ENCODE measurements at places on chromosomes 3 and 15.
A peak's percentile ranks its signal among the peaks of the same experiment; 100 is the strongest.

- DNase-seq: no peak
Measured at GRCh38 chr3:159144891-159145290, 343.0 kb downstream of the MFSD1 start.

GRCh38 chr15:101193120-101193644 is 58.7 kb downstream of the CHSY1 start:
- DNase-seq: peak; percentile 55

DNA sequence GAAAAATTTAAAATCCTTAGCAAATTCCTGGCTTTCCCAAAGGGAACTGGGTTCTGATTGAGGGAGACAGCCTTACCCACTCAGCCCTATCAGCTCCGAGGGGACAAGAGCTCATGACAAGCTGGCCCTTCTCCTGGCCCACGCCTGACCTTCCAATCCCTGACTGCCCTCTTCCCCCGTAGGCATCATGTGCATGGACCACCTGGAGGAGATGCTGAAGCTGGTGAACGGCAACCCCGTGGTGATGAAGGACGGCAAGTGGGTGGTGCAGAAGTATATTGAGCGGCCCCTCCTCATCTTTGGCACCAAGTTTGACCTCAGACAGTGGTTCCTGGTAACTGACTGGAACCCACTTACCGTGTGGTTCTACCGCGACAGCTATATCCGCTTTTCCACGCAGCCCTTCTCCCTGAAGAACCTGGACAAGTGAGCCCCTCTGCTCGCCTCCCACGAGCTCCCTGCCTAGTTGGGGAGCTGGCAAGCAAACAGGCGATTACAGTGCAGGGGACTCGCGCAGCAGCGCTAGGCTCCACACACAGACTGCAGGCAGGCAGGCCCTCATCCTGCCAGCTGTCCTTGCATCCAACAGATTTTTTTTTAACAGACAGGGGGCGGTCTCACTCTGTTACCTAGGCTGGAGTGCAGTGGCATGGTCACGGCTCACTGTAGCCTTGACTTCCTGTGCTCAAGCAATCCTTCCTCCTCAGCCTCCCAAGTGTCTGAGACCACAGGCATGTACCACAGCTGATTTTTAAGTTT is 16.8 kb downstream of the RPUSD3 start:
- peak; percentile 27 for DNase-seq

- DNase-seq: no peak
Measured at GRCh38 chr3:195812366-195812765, 637 bp upstream of the MUC4 start.

- no peak for DNase-seq
Measured at GRCh38 chr3:126124896-126125295, 41.0 kb upstream of the SLC41A3 start.

GRCh38 chr15:58398643-58399042 is 33.1 kb upstream of the LIPC start:
- no peak for DNase-seq

GRCh38 chr3:138271189-138271794 is 58.4 kb downstream of the NME9 start:
- DNase-seq: no peak

DNA sequence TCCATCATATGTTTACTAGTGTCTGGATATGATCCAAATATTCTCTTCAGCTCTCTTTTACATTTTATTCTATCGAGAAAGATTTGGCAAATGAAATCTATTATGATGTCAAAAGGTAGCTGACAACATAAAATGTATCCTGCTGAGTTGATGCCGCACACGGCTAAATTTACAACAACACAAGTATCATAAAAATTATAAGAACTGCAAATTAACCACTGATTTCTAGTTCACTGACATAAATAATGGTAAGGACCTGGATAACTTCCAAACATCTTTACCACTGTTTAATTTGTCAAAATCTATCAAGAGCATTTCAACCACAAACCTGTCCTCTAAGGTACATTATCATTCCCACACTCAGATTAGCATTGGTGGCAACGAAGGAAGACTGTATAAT is 244.5 kb downstream of the FOXP1 start:
- no peak for DNase-seq

DNA sequence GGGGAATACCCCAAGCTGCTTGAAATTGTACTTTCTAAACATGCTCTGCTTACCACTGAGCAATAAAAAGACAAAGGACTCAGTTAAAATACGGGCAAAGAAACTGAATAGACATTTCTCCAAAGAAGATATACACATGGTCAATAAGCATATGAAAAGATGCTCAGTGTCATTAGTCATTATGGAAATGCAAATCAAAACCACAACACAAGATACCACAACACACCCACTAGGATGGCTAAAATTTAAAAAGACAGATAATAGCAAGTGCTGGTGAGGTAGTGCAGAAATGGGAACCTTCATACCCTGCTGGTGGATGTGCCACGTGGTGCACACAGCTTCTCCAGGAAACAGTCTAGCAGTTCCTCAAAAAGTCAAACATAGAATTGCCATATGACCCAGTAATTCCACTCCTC is 21.3 kb downstream of the LRIG1 start:
- no peak for DNase-seq

- DNase-seq: no peak
Measured at GRCh38 chr3:128423525-128424147, 43.1 kb downstream of the DNAJB8 start.

- no peak for DNase-seq
Measured at GRCh38 chr15:62164014-62164395, 1.1 kb downstream of the C2CD4B start.

- DNase-seq: peak; percentile 83
Measured at GRCh38 chr15:87752250-87752951, 504.1 kb downstream of the NTRK3 start.

GRCh38 chr3:18946524-18946923 is 201.8 kb upstream of the KCNH8 start:
- no peak for DNase-seq

DNA sequence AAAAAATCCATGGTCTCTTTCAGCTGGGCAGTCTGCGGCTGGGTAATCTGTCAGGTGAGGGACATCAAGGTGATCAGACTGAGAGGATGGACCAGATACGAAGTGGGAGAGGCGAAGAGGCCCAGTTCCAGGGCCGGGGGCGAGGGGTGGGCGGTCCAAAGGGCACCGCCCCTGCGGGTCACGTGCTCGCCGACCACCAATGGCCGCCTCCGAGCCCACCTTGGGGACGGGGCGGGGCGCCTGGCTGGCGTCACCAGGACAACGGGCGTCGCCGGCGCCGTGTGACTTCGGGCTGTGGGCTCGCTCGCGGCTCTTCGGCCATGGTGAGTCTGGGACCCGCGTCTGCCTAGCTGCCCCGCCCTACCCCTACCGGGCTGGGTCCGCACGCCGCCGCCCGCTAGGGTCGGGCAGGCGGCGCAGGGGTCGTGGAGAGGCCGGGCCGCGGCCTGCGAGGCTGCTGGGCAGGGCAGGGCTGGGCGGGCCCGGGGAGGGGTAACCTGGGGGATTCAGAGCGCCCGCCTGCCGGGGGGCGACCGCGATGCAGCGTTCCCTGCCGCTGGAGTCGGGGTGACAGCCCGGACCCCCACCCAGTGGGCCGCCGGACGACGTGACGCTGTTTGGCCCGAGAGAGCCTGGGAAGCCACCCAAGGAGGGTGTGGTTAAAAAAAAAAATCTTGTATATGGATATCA is at the start of gene FBXL2:
Gene FBXL2 (plus strand): TSS at position 250 of the 690 bp plus-strand sequence. CDS start 71 bp downstream, at position 321.
- peak; percentile 29 for DNase-seq

DNA sequence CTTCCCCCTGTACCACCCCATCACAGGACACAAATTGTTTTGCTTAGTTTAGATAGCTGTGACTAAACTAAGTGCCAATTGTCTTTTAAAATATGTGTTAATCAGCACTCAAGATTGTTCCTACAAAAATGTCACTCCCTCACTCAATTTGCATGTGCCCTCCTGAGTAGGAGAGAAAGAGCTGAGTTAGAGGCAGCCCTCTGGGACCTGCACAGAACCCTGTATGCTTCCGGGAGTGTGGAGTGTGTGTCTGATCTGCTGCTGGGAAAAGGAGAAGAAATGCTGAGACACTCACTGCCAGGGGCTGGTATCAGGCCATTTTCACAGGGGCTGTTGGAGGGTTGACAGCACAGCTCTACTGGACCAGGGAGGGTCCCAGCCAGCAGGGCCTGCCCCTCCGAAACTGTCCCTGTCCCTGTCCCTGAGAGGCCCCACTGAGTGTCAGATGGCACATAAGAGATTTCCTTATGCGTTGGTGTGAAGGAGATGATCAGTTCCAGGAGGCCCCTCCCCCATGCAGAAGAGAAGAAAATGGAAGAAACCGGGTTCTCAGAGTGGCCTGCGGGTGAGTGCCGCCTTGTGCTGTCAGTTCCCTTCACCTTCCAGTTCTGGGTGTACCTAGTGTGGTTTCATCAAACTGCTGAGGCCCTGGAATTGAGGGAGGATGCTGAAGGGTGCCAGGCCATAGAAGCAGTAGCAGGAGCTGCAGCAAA is 3.9 kb upstream of the B3GNT5 start:
- no peak for DNase-seq

- no peak for DNase-seq
Measured at GRCh38 chr3:39869890-39870289, 60.5 kb downstream of the MYRIP start.

DNA sequence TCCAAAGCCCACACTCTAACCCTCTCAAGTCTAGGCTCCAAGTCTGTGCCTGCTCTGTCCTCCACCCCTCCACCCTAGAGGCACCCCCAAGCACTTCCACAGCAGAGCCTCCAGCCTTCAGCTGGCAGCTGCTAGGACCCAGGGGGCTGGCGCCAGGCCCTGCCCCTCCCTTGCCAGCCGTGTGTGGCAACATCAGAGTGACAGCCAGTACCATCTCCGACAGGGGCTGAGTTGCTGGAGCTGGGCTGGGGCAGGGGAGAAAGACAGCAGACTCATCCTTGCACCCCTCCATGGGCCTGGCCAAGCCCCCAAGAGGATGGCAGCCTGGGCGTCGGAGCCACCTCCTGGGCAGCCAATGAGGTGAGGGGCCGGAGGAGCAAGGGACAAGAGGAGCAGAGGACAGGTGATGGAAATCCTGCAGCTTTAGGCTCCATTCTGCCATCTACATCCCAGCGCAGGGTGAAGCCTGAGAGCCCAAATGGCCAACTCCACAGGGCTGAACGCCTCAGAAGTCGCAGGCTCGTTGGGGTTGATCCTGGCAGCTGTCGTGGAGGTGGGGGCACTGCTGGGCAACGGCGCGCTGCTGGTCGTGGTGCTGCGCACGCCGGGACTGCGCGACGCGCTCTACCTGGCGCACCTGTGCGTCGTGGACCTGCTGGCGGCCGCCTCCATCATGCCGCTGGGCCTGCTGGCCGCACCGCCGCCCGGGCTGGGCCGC is at the start of gene GPR62:
Gene GPR62 (plus strand): TSS at position 207 of the 718 bp plus-strand sequence. CDS start 272 bp downstream, at position 479.
- no peak for DNase-seq

DNA sequence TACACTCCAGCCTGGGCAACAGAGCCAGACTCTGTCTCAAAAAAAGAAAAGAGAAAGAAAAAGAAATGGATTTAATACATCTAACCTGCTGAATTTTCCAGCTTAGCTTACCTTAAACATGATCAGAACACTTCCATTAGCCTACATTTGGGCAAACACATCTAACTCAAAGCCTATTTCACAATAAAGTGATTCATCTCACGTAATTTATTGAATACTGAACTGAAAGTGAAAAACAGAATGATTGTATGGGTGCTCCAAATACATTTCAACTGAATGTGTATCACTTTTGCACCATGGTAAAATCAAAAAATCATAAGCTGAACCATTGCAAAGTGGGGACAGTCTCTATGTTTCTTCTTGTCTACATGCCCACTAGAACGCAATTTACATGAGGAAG is 9.0 kb downstream of the PIK3R4 start:
- DNase-seq: peak; percentile 40

DNA sequence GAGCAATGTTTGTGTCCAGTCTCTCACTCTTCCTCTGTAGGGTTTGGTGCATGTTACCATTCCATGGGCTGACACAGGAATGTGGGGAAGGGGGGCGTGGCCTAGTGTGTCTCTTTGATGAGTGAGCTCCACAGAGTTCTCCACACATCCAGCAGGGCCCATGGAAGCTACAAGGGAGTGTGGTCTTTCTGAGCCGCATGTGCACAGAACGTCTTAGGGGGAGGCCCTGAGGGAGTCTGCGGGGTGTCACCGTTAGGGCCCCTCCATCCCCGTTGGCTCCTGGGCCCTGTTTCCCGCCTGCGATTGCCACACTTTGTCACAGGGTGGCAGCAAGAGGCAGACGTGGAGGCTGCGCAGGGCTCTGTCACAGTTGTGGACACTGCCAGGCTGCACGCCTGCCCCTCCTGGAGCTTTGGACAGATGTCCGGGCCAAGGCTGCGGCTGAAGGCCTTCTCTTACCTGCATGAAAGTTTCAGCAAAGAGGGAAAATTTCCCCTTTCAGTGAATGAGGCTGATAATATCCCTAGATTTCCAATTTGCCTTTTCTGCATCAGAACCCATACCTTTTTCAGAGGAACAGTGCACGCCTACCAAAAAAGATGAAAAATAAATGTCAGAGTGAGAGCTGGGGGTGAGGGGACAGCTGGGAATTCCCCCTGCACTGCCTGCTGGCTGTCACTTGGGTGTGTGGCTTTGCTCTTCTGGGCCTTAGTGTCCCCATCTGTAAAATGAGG is 24.3 kb downstream of the CACNA2D3 start:
- DNase-seq: no peak

GRCh38 chr15:62104846-62105245 is 38.1 kb downstream of the C2CD4A start:
- DNase-seq: no peak

DNA sequence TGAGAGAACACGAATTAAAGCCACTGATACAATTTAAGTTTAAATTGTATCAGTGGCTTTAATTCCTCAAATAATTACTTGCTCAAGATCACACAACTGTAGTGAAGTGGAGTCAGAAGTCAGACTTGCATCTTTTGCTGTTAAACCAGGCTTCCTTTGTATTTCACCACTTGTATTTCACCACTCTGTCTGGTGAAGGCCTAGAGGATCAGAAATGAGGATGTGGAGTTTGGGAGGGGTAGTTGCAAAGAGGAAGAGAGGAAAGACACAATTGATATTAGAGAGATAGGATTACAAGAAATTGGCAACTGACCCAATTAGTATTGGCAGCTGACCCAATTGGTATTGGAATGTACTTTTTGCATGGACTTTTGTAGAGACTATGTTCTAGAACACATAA is 288.1 kb upstream of the GPR149 start:
- DNase-seq: no peak

DNA sequence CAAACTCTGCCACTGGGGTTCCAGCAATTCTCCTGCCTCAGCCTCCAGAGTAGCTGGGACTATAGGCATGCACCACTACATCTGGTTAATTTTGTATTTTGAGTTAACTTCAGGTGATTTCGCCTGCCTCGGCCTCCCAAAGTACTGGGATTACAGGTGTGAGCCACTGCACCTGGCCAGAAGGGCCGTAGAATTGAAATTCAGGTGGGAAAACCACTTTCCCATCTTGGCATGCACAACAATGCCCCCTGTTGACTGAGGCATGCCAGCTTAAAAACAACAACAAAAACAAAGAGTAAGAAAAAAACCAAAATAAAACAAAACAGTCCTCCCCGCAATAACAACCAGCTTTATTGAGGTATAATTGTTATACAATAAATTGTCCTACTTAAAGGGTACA is 32.6 kb upstream of the RAB11A start:
- DNase-seq: no peak
